Activated CD8-positive, alpha-beta memory T cell treated with anti-CD3 and anti-CD28 coated beads for 24 hours (primary cell): ENCODE measurements at places on chromosomes 4 and X.

- DNase-seq: peak; percentile 78
Measured at GRCh38 chrX:154002215-154002719, 17.4 kb downstream of the IRAK1 start.

GRCh38 chr4:107658400-107659336 lies 61.4 kb downstream of the PAPSS1 start:
- DNase-seq: no peak

DNA sequence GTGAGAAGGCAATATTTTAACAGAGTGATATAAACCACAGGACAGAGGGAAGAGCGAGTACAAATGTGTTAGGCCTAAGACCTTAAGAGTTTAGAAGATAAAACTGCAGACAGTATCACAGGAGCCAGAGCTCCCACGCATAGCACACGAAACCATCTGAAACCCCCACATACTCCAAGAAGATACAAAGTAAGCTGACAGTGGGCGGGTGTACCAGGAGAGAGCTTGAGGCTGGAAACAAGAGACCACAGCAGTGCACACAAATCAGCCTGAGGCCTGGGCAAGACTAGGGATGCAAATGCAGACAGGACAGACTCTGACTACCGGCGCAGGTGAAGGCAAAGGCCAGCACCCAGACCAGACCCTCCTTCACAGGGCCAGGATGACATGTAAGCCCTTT lies 54.1 kb upstream of the ARHGAP24 start:
- no peak for DNase-seq

DNA sequence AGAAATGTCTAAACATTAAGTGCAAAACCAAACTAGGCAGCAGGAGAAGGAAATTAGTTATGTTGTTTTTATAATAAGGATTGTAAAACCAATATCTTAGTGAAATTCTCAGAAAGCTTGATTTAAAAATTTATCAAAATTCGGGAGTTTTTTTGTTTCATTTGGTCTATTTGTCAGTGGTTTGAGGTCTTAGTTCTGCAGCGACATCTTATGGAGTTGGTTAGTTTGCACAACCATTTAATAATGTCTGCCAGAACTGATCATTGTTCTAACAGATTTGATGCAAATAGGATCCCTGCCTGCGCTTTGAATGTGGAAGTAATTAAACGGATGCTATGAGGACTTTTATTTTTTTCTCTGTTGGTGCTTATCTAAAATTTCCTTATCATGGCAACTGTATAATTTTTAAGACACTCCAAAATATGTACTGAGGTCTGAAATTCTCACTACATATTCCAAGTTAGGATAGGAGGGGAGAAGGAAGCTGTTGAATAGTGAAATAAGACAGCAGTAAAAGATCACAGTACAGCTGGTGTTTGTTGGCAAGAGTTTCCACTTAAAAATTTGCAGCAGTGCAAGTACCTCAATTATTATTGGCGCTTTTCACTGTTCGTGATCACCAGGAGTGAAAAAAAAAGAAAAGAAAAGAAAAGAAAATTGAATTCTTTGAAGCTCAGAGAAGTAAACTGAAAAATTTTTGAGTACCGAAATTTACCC lies 2521.4 kb downstream of the ARAP2 start:
- DNase-seq: no peak

GRCh38 chrX:105738162-105738561 lies 84.2 kb upstream of the NRK start:
- no peak for DNase-seq

GRCh38 chrX:34659575-34659974 lies 2.5 kb upstream of the TMEM47 start:
- no peak for DNase-seq

DNA sequence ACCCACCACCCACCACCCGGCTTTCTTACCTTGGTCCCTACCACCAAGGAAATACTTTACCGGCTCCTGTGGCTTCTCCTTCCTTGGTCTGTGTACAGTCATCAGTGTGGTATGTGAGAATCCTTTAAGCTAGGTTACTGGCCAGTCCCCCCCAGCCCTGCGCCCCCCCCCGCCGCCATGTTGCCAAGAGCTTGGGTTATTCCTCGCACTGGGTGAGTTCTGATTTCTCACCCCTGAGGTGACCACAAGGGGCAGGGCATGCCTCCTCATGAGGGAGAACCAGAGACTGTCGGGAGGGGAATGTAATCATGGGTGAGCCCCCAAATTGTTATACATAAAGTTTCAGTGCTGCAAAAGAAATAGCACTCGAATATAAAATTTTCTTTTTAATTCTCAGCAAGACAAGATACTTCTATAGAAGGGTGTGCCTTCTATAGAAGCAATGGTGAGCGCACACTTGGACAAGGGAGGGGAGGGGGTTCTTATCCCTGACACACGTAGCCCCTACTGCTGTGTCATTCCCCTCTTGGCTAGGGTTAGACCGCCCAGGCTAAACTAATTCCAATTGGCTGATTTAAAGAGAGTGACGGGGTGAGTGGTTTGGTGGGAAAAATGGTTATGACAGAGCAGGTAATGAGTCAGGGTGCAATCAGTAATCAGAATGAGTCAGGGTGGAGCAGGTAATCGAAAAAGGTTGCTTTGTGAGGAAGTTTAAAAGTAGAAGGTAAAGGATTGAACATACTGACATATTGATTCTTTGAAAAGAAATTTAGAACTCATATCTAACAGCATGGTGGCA lies 133.2 kb downstream of the KDM6A start:
- no peak for DNase-seq

DNA sequence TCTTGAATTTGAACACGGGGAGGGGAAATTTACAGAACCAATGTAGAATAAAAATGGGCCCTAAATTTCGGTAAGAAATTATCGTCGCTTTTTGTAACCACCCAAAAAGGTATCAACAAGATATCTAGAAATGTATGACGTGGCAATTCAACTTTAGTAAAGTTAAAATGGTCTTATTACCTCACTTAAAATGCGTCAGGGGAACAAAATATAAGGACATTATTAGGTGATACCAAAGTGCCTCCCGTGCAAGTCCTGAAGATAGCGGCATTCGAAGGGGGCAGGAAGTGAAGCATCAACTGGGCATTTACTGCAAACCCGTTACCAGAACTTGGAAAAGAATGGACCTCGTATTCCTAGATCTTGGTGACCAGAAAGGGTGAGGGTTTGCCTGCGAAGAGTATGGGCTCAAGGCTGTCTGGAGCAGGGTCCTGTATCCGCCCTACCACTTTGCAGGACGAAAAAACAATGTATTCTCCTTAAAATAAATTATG lies 980 bp downstream of the AP1S2 start:
- no peak for DNase-seq

DNA sequence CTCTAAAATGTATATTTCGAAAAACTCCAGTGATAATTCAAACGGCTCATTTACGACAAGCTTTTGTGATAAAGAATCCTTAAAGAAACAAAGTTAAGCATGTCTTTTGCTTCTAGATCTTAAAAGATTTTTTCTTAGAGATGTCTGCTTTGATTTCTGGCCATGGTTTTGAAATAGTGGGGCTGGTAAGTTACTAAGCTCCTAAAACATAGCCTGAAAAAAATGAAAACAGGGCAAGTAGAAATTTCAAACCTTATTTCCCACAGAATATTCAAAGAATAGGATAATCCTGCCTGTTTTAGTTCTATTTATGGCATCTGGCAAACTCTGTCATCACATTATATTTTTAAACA lies 318.3 kb downstream of the ARHGAP24 start:
- no peak for DNase-seq

DNA sequence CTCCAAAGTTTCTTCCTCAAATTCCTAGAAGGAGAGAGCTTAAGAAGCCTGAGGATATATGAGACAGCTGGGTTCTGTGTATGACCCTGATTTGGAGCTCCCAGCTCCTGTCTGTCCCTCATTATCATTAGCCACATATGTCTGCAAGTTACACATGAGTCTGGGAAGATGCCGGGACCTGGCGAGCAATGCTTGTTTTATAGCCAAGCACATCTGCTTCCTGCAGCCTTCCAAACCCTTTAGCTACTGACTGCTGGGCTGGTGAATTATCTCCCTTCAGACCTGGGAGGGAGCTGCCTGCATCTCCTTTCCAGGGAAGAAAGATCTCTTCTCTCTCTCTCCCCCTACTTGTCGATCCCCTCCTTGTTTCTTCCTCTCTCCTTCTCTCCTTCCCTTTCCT lies 556.7 kb upstream of the BOD1L1 start:
- DNase-seq: no peak

- DNase-seq: no peak
Measured at GRCh38 chr4:161428180-161428965, 735.4 kb downstream of the FSTL5 start.

DNA sequence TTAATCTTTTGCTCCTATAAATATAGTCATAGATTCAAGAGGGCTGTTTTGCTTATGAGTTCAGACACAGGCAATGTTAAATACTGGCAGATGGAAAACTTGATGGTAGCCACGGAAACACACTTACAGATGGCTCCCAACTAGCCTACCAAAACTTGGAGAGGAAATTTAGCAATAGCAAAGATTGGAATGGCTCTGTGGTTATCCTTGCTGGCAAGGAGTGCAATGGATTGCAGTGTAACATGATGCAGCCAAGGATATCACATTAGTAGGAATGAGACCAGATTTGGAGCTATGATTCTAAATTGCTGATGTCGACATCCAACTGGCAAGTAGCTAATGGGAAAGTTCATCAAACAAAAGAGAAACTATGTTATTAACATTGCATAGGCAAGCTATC lies 791.0 kb upstream of the DIAPH2 start:
- no peak for DNase-seq

DNA sequence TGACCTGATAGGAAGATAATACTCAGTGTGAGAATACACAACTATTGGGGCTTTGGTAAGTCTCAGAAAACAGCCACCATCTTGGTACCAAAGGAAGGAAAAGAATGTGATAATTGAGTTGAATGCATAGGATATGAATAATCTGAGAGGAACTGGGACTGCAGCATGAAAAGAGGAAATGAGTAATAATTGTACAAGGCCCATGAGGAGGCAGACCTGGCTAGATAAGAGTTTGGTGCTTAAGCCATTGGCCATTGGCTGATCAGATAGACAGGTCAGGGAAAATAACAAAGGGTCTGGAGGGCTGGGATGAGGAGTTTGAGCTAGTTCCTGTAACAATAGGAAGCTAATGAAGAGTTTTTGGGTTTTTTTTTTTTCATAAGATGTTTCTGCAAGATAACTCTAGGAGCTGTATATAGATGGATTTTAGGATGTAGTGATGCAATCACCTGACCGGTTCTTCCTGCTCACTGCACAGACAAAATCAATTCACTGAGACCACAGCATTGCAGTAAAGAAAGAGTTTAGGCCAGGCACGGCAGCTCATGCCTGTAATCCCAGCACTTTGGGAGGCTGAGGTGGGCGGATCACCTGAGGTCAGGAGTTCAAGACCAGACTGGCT lies 5.3 kb upstream of the TRMT2B start:
- no peak for DNase-seq

DNA sequence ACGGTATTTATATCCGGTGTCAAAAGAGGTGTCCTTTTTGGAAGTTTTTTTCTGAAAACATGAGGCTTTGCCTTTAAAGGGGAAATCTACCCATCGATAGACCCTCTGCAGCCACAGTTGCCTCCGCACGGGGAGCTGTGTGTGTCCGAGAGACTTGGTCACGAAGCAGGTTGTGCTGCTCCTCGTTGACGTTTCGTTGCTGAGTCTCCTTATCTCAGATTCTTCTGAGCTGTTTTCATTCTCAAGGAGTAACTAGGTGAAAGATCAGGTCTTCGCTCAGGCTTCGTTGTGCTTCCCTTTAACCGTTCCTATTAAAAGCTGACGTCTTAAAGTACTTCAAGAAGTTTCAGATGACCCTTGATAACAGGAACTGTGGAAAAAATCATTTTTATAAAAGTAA lies 23.8 kb downstream of the TRMT44 start:
- DNase-seq: no peak

DNA sequence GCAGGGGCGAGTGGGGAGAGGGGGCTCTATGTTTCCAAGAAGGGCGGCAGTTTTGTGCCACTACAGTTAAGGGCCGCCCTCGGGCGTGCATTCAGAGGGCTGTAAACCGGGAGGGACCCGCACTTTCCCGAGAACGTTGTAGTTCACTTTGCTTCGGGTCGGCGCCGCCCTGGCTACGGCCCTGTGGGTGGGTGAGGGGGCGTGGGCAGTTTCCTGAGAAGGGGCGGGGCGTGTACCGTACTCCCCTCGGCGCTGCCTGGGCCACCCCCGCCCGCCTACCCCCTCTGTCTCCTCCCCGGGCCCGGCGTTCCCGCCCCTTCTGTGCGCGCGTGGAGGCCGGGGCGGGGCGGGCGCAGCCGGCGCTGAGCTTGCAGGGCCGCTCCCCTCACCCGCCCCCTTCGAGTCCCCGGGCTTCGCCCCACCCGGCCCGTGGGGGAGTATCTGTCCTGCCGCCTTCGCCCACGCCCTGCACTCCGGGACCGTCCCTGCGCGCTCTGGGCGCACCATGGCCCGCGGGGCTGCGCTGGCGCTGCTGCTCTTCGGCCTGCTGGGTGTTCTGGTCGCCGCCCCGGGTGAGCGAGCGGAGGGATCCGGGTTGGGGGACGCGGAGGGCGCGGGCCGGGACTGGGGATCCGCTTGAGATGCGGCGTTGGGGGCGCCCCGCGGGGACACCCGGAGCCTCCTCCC lies at the start of gene CD99:
Gene CD99, plus strand, starts transcription at position 440 of the 687 bp plus-strand sequence. Its CDS starts 66 bp downstream, at position 506.
- peak; percentile 93 for DNase-seq

- no peak for DNase-seq
Measured at GRCh38 chrX:109992203-109992602, 10.7 kb upstream of the TMEM164 start.

- no peak for DNase-seq
Measured at GRCh38 chr4:23084559-23085248, 392.0 kb downstream of the GBA3 start.

DNA sequence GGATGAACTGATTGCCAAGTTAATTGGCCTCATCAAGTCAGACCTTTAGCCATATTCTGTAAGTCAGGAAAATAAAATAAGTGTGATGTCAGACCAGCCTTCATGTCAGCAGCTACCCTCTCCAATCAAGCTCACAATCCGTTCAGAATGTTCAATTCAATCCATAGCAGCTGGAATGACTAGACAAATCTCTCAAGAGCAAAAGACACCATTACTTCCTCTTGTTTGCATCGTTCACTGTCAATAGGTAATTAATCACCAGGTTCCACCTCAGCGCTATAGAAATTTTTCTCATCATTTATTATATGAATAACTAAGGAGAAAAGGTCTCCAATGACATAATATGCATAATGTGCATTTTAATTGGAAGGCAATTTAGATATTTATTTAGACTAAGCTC lies 321.0 kb upstream of the GRIA3 start:
- no peak for DNase-seq

DNA sequence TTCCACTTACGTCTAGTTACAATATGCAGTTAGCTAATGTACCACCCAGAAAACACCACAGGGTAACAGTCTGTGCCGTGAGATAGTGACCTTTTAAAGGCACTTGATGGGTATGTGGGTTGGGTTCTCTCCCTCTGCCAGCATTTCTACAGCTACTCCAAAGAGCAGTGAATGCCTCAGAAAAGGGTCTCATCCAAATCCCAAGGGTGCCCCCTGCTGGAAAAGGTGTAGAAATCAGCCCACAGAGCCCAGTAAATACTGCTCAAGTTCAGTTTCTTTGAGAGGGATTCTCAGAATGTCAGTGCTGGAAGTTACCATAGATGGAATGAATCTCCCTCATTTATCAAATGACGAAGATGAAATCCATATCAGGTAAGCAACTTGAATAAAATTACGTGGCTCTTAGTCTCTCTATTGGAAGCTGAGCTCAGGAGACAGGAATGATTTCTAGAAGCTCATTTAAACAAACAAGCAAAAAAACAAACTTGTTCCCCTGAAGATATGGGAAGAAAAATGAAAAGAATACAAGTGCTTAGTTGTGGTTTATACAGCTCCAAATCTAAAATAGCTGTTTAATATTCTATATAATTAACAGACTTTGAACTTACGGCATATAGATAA lies 9.5 kb downstream of the RNF175 start:
- peak; percentile 80 for DNase-seq

GRCh38 chr4:62544428-62544827 lies 1344.3 kb downstream of the ADGRL3 start:
- no peak for DNase-seq
